ENCODE measurements at places on chromosomes 4 and X.

GRCh38 chr4:121773883-121774282 lies 8.9 kb upstream of the SMIM43 start:
- DNase-seq: no peak

DNA sequence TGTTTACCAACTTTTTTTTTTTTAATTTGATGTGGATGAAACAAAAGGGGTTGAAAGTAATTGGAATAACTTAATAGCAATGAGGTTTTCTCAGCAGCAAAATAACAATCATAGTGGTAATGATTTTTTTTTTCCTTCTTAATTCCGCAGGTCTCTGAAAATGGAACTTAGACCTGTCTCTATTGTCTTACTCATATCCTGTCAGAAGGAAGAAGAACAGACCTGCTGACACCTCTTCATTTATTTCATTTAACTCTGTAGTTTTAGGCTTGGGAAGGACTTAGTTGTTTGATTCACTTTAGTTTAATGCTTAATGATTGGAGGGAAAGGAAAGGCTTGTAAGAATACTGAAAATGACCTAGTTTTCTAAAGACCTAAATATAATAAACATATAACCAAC lies 9.0 kb downstream of the PCDH18 start:
- DNase-seq: no peak

GRCh38 chrX:153448556-153449367 lies 2.9 kb upstream of the TREX2 start:
- DNase-seq: no peak

GRCh38 chr4:22417408-22417807 lies 98.5 kb downstream of the ADGRA3 start:
- no peak for DNase-seq

- DNase-seq: peak; percentile 2
Observed at GRCh38 chr4:112633477-112634235, 3.1 kb downstream of the ZGRF1 start.

- DNase-seq: no peak
Observed at GRCh38 chr4:24557026-24558025, 27.0 kb downstream of the DHX15 start.

- no peak for DNase-seq
Observed at GRCh38 chr4:184450743-184451535, 23.4 kb downstream of the IRF2 start.

DNA sequence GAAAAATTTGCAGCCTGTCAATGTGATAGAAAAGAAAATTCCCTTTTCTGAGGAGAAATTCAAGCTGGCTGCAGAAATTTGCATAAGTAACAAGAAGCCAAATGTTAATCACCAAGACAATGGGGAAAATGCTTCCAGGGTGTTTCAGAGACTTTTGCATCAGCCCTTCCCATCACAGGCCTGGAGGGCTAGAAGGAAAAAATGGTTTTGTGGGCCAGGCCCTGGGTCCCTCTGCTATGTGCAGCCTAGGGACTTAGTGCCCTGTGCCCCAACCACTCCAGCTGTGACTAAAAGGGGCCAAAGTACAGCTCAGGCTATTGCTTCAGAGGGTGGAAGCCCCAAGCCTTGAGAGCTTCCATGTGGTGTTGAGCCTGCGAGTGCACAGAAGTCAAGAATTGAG lies 23.9 kb downstream of the ZNF275 start:
- no peak for DNase-seq

All from NCI-H748 treated with DMSO at 0.1 percent for 48 hours (cell line).